ENCODE measurements at places on chromosomes 12 and 14.

DNA sequence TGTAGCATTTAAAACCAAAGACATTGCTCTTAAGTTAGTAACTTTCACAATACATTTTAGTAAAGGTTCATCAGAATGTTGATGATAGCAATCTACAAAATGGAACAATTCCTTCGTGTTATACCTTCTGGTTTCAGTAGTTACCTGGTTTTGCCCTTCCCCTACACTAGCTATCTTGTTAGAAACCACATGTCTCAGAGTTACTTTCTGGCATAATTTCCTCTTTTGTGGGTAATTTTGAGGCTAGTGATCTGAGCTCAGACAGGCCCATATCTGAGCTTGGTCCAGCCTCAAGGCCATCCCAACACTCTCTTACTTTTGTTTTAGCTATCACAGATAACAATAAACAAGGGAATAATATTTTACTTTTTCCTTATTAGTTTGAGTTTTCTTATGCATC lies 196.9 kb downstream of the KITLG start:
- DNase-seq, result no peak

DNA sequence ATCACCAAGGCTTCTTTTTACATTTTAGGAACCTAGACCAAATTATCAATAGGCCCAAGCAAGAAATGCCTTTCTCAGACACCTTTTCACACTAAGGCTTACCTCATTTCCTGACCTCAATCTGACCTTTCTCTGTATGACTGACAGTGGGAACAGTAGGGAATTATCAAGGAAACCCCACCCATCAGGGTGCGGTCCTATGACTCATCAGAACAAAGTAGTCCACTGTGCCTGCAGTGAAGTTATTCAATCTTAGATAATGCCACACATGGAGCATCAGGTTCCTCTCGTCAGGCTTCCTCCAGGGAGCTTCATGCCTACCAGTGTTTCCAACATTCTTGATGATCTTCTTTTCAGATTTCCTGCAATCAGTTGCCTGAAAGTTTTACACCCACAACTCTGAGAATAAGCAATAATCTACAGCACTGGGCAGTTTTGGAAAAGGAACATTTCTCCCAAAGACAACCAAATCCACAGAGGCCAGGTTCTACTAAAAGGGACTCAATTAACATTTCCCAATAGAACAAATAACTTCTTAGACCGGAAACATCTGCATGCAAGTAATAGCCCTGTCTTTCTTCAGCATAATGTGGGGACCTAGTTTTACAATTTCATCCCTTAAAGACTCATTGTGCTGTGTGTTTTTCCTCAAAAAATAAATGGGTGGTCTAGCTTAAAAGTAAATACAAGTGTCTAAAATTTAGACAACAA lies 35.9 kb upstream of the TMTC2 start:
- no peak for DNase-seq

- DNase-seq, result no peak
Observed at GRCh38 chr12:51951843-51952722, 584 bp downstream of the ACVR1B start.

GRCh38 chr14:74267588-74267987 lies 28.3 kb downstream of the VSX2 start:
- no peak for DNase-seq

DNA sequence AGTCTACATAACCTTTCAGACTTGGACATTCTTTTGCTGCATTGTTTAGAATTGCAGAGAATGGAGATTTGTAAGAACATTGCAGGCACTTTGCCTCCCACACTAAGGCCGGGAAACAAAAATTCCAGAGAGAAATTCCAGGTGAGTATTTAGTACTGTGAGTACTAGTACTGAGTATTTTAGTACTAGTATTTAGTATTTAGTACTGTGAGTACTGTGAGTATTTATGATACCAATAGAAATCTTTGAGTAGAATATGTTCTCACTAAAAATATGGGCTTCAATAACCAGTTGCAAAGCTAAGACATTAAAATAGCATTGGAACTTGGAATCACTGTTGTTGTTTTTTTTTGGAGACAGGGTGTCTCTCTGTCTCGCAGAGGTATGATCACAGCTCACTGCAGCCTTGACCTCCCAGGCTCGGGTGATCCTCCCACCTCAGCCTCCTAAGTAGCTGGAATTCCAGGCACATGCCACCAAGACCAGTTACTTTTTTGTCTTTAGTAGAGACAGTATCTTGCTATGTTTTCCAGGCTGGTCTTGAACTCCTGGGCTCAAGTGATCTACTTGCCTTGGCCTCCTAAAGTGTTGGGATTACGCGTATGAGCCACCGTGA lies 5.3 kb upstream of the HAUS4 start:
- no peak for DNase-seq

DNA sequence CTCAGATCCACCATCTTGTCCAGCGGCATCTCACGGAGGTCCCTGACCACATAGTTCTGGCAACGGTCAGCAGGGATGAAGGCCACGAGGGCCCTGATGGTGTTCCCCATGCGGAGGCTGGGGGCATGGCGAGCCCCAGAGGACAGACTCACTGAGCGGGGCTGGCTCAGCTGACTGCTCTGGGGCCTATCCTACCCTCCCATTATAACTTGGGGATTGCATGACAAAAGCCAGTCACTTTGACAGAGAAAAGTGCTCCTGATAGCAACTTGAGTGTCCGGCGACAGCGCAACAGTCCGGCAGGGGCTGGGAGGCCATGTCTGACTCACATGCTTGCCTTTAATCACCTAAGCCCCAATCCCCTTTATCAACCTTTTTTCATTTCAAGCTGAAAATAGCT lies at the start of gene LRRC10:
Gene LRRC10, minus strand, starts transcription at position 179 of the 400 bp plus-strand sequence. Its CDS starts 69 bp downstream, at position 110.
- no peak for DNase-seq

- DNase-seq, result no peak
Observed at GRCh38 chr12:4807116-4807783, 87.0 kb downstream of the GALNT8 start.

DNA sequence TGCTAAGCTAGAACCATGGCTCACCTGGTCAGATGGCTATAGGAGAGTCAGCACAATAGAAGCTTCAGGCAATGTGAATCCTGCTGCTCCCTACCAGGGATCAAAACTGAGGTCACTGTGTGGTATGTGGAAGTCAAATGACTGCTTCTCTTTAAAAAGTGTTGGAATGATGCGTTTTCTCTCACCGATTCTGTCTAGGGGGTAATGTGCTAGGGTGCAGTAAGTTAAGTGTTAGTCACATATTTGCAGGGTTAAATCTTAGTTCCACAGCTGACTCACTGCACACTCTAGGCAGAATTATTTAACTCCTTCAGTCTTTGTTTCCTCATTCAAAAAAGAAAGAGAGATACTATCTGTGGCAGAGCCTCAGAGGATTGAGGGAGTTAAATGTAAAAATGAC lies 696.6 kb downstream of the DIO2 start:
- no peak for DNase-seq

DNA sequence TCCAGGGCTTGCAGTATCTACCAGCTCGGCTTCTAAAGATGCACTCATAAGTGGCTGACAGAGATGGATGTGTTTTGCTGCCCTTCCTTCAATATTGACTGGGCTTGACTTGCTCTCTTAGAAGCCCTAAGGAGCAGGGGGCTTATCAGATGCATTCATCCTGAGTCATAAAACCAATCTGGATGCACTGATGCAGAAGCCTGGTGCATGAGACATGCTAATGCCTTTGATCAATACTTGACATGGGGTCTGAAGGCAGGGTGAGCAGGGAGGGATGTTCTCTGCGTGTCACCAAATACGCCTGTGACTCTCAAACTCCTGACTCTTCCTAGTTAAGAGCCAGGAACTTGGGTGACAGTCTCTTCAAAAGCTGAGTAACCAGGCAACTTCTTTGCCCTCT lies 77.8 kb upstream of the HSPB8 start:
- no peak for DNase-seq

- no peak for DNase-seq
Observed at GRCh38 chr14:103427485-103428443, 42.5 kb downstream of the MARK3 start.

DNA sequence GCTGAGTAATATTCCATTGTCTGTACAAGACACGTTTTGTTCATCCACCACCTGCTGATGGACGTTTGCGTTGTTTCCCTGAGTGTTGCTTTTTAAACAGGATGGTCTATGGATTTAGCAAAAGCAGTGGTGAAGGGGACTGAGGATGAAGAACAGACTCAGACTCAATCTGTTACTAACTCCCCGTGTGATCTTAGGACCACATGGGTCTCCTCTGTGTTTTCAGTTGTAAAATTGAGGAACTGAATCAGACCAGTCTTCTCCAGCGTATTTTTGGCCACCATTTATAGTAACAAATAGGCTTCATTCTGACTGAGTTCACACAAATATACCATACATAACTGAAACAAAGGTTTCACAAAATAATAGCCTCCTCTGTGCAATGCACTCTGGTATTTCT lies 85.6 kb downstream of the FOXN3 start:
- DNase-seq, result no peak

- no peak for DNase-seq
Observed at GRCh38 chr12:108832208-108832607, 25.2 kb downstream of the SSH1 start.

DNA sequence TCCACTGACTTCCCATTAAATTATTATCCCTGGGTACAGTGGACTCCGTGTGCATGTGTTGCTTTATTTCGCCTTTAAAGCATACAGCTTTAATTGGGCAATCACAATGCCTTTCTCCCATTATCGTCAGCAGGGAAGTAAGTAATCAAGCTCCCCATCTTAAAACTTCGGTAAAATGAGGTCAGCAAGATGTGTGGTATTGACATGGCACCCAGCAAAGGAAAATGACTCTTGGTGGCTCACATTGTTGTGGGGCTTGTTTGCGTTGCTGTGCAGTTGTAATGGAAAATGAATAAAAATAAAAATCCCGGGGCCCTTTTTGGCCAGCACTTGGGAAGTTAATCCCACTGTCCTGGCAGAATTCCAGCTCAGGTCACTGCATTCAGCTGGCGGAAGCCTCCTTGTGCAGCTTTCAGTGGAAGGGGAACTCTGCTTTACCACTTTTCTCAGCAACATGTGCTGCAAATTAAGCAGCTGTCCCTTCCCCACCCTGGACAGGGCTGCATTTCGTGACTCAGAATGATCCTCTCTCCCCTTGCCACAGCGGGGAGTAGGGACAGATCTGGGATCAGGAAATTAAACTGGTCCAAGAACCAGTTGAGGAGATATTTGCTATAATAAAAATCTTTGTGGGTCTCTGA lies 13.9 kb upstream of the ATP2A2 start:
- no peak for DNase-seq

DNA sequence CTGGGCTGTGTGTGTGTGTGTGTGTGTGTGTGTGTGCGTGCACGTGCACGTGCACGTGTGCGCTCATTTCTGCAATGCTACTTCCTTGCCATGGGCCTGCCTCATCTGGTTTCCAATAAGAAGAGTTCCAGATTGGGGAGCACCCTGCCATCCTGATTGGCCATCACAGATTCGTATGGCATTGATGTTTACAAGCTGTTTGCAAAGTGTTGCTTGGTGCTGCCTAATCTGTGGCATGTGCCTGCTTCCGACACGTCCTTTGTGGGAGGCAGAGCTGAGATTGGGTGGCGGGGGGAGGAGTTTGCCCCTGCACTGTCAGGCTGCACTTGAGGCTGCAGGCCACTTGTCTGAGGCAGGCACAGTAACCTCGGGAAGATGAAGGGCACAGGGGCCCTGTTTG lies 39.2 kb downstream of the SAMD4A start:
- no peak for DNase-seq

Measured in GM12891 (cell line).